ENCODE measurements at places on chromosomes 2 and 18.

GRCh38 chr18:35731701-35732100, 150.2 kb downstream of the GALNT1 start:
- DNase-seq, result no peak

DNA sequence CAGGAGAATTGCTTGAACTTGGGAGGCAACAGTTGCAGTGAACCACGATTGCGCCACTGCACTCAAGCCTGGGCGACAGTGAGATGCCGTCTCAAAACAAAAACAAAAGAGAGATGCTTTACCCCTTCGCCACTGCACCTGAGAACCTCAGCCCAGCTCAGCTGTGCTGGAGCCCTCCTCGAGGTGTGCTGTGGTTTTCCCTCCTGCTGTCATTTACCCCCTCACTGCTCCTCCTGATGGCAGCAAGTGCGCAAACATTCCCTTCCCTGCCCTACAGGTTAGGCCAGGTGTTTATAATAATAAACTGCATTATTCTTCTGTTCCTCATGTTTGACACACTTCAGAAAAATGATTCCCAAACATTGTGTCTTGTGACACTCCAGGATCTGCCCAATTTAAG, 8.4 kb downstream of the FBXO36 start:
- DNase-seq, result no peak

GRCh38 chr2:83971547-83971946, 487.5 kb downstream of the SUCLG1 start:
- no peak for DNase-seq

DNA sequence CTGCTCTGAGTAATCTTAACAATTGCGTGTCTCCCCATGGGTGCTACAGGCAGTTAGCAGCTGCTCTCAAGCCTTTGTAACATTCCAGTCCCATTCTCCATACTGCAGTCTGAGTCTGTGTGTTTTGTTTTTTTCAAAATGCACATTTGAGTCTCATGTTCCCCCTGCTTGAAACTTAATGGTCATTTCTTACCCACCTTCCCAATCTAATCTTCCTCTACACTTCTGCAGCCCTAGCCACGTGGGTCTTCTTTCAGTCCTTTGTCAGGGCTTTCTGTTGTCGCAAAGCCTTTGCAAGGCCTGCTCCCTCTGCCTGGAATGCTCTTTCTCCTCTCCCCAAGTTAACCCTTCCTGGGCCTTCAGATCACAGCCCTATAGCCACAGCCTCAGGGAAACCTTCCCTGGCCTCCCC, 24.5 kb downstream of the ELAC1 start:
- DNase-seq, result no peak

DNA sequence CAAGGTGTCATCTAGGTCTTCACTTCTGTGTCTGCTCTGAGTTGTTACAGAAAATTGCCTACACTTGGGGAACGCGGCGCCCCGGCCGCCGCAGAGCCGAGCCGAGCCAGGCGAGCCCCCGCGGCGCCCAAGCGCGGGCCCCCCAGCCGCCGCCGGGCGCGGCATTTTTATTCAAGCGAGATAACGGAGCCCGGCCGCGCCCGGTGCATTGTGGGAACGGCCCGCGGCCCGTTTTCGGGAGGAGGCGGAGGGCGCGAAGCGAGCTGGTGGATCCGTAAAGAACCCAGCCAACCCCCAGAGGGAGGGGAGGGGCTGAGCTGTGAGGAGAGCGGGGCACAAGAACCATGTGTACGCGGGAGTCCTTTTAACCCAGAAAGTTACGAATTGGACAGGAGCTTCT, 191.8 kb downstream of the FTCDNL1 start:
- no peak for DNase-seq

- DNase-seq, result no peak
These were observed at the start of gene GPR55 for GRCh38 chr2:230924470-230925341. Gene GPR55, minus strand, starts transcription at chr2:230925242. Its CDS starts 14,280 bp downstream, at chr2:230910962.

DNA sequence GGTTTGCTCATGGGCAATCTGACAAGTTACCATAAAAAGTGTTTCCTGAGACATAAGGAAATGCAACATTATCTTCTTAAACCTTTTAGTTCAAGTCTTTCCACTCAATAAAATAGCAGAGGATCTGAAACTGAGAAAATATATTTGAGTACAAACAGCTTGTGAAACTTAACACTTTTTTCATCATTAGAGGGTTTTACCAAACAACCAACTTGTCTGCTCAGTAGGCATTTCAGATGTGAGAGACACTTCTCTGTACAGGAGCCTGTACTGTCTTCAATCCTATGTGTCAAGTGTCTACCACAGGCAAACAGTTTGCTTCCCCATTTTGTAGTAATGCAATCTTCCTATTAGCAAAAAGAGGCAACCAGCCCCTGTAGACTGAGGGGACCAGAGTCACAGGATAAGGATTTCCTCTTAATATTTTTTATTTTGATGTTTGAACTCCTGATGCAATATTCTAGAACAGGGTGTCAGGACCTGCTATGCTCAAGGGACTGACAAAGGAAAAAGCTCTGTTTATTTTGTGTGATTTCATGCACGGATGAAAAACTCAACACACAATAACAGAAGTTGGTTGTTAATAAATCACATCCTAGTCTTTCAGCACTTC, 159.1 kb upstream of the LHCGR start:
- no peak for DNase-seq

GRCh38 chr2:71635798-71636197, 182.4 kb downstream of the DYSF start:
- DNase-seq, result no peak

DNA sequence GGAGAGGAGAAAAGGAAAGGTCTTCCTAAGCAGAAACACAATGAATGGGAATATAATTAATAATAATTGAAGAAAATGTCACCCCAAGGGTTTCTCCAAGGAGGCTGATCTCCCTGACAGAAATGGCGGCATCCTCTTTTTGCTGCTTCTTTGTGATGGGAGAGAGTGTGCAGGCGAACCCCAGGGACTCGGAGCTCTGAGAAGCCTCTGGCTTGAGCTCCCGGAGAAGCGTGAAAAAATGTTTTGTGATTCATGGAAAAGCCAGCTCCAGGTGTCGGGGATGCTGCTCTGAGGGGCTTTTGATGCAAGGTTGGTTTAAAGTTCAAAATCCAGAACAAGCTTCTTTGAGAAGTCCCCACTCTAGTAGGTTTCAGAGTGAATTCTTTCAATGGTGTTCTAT, 91.0 kb downstream of the VWA3B start:
- no peak for DNase-seq

- DNase-seq, result peak; percentile 59
These were observed 40.3 kb downstream of the OSBPL6 start for GRCh38 chr2:178234648-178235047.

DNA sequence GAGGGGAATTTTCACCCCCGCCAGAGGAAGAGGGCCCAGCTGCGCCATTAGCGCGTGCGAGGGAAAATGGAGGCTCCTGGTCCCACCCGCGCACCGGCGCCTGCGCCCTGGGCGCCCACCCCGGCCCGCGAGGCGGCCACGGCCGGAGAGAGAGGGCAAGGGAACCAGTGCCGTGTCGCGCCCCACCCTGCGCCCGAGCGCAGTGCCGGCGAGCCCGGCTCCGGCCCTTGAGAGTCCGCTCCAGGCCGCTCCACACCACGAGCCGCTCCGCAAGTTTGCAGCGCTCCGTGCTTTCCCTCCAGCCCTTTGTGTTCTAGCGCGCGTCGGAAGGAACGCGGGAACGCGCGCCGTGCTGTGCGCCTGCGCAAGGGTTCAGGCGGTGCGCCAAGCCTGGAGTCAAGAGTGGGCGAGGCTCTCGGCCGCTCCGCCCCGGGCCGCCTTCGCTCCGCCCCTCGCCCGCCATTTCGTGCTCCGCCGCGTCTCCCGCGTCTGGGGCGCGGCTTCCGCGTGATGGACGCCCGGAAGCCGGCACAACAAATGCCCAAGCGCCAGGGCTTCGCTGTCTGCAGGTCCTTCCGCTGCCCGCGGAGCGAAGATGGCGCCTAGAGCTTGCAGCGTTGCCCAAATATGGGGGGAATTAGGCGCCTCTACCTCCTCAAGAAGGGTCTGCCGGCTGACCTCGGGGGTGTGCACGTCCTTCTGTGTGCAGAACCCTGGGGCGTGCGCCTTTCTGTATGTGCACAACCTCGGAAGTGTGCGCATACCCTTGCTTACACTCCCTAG, 46.1 kb upstream of the PTMA start:
- peak; percentile 88 for DNase-seq

- no peak for DNase-seq
These were observed 270.6 kb downstream of the C1D start for GRCh38 chr2:67792191-67792590.

- DNase-seq, result no peak
These were observed 1655.8 kb downstream of the SUCLG1 start for GRCh38 chr2:82803307-82803706.

- peak; percentile 92 for DNase-seq
These were observed 128.8 kb upstream of the TRIB2 start for GRCh38 chr2:12587729-12588522.

DNA sequence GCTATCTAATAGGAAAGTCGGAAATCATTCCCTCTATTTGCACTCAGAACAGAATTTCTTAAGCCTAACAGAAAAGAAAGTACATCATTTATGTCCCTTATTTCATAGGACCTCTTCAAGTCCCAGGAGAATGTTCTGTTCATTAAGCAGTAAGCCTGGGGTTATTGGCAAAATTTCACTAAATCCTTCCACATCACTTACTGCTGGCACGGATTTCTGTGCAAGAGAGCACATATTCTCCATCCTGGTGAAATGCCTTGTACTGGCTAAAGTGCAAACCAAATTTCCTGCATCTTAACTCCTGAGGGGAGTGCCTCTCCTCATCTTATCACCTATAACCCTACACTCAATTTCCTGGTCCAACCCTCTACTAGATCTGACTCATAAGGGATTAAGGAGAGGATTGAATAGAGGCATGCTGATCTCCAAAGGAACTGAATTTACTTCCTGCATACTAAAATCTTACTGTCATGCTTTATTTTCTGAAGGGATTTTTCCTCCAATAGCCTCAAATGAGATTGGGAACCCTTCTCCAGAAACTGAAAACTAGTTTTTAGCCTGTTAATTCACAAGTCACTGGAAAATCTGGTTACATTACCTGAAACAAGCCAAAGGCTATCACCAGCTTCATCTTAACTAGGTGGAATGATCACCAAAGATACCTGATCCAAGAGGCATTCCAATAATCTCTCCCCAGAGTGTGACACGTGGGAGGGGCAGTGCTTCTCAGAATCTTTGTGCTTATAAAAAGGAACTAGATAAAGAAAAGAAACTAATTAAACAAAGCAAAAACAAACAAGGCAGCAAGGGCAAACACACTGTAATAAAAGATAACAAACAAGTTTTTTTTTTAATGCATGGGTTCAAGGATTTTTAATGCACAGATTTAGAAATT, 311.1 kb downstream of the NR4A2 start:
- DNase-seq, result no peak

GRCh38 chr2:241248897-241249296, 60.4 kb downstream of the ANO7 start:
- DNase-seq, result no peak

GRCh38 chr2:7685342-7686015, 768.3 kb downstream of the RNF144A start:
- peak; percentile 39 for DNase-seq

DNA sequence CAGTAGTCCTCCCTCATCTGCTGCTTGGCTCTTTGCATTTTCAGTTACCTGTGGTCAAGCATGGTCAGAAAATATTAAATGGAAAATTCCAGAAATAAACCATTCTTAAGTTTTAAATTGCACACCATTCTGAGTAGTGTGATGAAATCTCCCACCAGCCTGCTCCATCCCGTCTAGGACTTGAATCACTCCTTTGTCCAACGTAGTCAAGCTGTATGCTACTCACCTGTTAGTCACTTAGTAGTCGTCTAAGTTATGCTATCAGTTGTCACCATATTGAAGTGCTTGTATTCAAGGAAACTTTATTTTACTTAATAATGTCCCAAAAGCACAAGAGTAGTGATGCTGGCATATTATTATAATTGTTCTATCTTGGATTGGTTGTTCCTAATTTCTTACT, 172.5 kb downstream of the FIGN start:
- no peak for DNase-seq

GRCh38 chr2:24970483-24971285, 1.1 kb downstream of the DNAJC27 start:
- DNase-seq, result no peak

DNA sequence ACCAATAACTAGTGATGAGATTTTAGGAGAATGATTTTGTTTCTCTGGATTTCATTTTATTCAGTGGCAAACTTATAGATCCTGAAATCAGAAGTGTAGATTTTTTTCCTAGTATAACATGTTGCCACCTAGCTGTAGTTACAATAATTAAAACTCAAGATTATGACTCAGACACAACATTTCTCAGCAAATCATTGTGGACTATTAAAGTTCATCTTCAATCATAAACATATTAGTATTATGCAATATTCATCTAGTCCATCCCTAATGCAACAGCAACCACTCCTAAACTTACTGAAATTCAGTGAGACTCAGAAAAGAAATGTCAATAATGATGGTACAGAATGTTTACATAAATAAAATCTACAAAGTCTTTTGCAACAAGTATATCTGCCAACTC, 51.3 kb downstream of the USP34 start:
- DNase-seq, result no peak

DNA sequence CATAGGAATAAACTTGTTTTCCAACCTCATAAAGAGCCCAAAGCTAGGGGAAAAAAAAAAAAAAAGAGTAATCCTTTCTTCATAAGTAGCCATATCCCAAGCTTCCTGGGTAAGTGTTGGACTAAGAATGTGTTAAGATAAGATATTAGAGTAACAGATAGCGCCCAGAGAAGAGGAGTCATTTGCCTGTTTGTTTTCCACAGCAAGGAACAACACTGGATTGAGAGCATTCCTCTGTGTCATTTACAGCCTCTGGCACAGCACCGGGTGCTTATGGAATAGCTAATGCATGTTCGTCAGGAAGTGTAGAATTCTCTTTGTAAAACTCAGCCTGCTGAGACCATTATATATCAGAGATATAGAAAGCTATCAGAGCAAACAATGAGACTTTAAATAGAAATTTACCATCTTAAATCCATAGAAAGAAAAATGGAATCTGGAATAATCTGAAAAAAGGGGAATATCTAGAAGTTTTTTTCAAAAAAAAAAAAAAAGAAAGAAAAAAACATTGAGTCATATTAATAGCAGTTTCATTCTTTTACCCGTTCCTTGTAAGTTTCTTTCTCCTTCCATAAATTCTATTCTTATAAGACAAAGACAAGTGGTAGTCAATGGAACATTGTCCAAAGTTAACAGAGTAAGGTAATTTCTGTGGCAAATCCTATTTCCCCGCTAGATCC, 37.6 kb downstream of the LRP2 start:
- no peak for DNase-seq

DNA sequence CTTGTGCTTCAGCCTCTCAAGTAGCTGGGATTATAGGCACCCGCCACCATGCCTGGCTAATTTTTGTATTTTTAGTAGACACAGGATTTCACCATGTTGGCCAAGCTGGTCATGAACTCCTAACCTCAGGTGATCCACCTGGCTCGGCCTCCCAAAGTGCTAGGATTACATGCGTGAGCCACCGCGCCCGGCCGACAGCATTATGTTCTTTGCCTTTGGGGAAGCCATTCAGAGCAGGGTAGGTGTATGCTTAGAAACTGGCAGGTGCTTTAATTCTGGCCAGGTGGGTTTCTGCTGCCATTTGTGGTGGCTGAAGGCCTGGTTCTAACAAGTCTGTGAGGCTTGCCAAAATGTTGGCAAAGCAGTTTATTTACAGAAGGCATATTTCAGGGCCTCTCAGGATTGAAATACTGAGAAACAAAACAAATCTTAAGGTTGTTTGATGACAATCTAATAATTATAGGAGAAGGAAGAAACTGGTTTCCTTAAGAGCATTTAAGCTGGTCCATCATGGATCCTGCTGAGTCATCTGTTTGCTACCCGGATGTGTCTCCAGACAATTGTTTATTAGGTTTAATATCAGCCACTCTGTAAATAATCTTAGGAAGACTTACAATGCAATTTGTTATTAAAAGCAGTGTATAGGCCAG, 16.0 kb downstream of the SLC20A1 start:
- no peak for DNase-seq

GRCh38 chr2:212905640-212906201, 245.7 kb downstream of the IKZF2 start:
- DNase-seq, result peak; percentile 81

All from skeletal muscle cell (primary cell).